ENCODE measurements at places on chromosomes 3 and 15. TPM values are rescaled to one million over a fixed set of nuclear protein-coding genes. Genes with fewer than 3 reads are reported as not detected.

DNA sequence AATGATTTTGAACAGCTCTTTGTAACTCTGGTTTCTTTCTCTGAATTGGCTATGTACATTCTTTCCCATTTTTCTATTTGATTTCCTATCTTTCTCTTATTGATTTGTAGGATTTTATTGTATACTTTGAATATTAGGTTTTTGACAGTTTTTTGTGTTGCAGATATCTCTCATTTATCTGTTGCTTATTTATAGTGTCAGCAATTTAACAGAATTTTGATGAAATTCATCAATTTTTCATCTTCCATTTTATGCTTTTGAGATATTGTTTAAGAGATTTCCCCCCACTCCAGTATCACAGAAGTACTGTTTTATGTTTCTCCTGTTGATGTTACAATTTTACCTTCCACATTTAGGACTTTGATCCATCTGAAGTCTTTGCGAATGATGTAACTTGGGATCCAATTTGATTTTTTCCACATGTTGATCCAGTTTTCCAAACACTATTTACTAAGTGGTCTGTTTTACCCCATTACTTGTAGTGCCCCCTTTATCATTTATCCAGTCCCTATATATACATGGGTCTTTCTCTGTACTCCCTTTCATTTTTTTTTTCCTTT lies 46.1 kb downstream of the XYLB start:
- H3K27ac ChIP-seq: no peak overlapping the region
- H3K36me3 ChIP-seq: peaks cover 3% of the 10 kb centered on the region
- no peaks in the 10 kb centered on the region for H3K27me3 ChIP-seq
- DNase-seq: no peak

- no peak for DNase-seq
- H3K27me3 ChIP-seq: no peaks in the 10 kb centered on the region
- no peaks in the 10 kb centered on the region for H3K36me3 ChIP-seq
Observed at GRCh38 chr3:169362301-169362700, 301.2 kb downstream of the MECOM start.

TMEM158 gene
- 0.82 TPM for total RNA-seq

RAB8B gene
- total RNA-seq: 18.2 TPM

DNA sequence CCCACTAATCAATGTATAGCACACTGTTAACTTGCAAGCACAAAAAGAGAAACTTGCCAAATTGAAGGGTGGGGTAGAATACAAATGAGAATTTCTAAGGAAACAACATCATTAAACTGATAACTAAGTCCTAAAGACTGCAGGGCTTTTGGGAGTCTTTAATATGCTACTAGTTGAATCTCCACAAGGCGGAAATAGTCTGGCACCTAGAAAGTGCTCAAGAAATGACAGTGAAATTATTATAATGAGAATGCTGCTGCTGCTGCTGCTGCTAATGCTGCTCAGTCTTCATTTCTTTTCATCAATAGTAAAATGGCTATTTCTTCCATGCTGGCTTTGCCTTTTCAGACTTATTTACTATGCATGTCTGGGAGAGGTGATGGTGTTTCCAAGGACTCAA lies 91.8 kb downstream of the BTD start:
- DNase-seq: no peak
- no peaks in the 10 kb centered on the region for H3K27me3 ChIP-seq
- no peak overlapping the region for H3K27ac ChIP-seq
- H3K4me1 ChIP-seq: no peaks in the 10 kb centered on the region
- no peak overlapping the region for H3K4me3 ChIP-seq

SLC15A2 gene
- total RNA-seq: 4.7 TPM

GRCh38 chr3:175255698-175256097 lies 396.6 kb downstream of the NAALADL2 start:
- H3K4me1 ChIP-seq: no peaks in the 10 kb centered on the region
- H3K4me3 ChIP-seq: no peak overlapping the region
- no peaks in the 10 kb centered on the region for H3K36me3 ChIP-seq

CCDC54 gene
- total RNA-seq: not detected

CHAC1 gene
- 55.8 TPM for total RNA-seq

AADAC gene
- 0.57 TPM for total RNA-seq

GRCh38 chr3:37586280-37586679 lies 275.4 kb upstream of the CTDSPL start:
- H3K4me1 ChIP-seq: no peaks in the 10 kb centered on the region
- DNase-seq: no peak
- H3K4me3 ChIP-seq: no peak overlapping the region

DNA sequence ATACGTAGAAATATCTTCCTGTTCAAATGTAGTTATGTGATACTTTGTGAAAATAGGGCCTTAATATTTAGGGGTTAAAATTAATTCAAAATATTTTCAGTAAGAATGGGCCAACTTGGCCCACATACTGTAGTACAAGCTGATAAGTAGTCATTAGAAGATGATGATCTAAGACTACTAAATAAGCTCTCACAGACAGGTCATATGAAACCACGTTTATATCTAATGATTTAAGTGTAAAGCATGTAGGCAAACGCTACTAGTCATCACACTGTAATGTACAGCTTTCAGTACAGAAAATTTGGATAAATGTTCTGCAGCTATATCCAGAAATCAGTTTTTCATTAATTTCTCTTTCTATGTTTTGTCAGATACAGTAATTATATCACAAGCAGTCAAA lies 228.6 kb downstream of the UBE2E2 start:
- no peak overlapping the region for H3K27ac ChIP-seq
- no peak for DNase-seq
- H3K4me3 ChIP-seq: no peak overlapping the region
- H3K36me3 ChIP-seq: no peaks in the 10 kb centered on the region
- H3K27me3 ChIP-seq: no peaks in the 10 kb centered on the region
- H3K4me1 ChIP-seq: no peaks in the 10 kb centered on the region

RNF13 gene
- total RNA-seq: 35.6 TPM

TMEM202 gene
- not detected for total RNA-seq

LRRN1 gene
- 0.84 TPM for total RNA-seq

- no peak overlapping the region for H3K4me3 ChIP-seq
- no peaks in the 10 kb centered on the region for H3K36me3 ChIP-seq
- no peaks in the 10 kb centered on the region for H3K4me1 ChIP-seq
- H3K27me3 ChIP-seq: no peaks in the 10 kb centered on the region
Observed at GRCh38 chr15:60793656-60794055, 314.7 kb upstream of the ICE2 start.

GRCh38 chr15:80174017-80174746 lies 21.4 kb downstream of the FAH start:
- H3K27me3 ChIP-seq: no peaks in the 10 kb centered on the region
- no peak for DNase-seq
- H3K4me3 ChIP-seq: no peak overlapping the region
- no peaks in the 10 kb centered on the region for H3K4me1 ChIP-seq
- peaks cover 2% of the 10 kb centered on the region for H3K36me3 ChIP-seq
- no peak overlapping the region for H3K27ac ChIP-seq

- H3K27ac ChIP-seq: no peak within 1 kb of the TSS
- H3K4me3 ChIP-seq: peak within 1 kb of the TSS; percentile 38
- peak; percentile 90 for DNase-seq
Observed at GRCh38 chr15:62066663-62067447, at the start of gene C2CD4A. Gene C2CD4A (plus strand): TSS chr15:62066977. CDS start chr15:62067614, 637 bp downstream.

- H3K4me3 ChIP-seq: no peak overlapping the region
- no peaks in the 10 kb centered on the region for H3K27me3 ChIP-seq
- no peaks in the 10 kb centered on the region for H3K36me3 ChIP-seq
Observed at GRCh38 chr3:150623945-150624344, 20.8 kb downstream of the SELENOT start.

FGF7 gene
- not detected for total RNA-seq

GRCh38 chr15:67607959-67608637 lies 65.6 kb downstream of the MAP2K5 start:
- no peaks in the 10 kb centered on the region for H3K36me3 ChIP-seq
- H3K4me3 ChIP-seq: no peak overlapping the region
- H3K27me3 ChIP-seq: no peaks in the 10 kb centered on the region
- no peak for DNase-seq
- no peak overlapping the region for H3K27ac ChIP-seq
- no peaks in the 10 kb centered on the region for H3K4me1 ChIP-seq

GRCh38 chr3:195903950-195904290 lies 4.4 kb downstream of the TNK2 start:
- H3K4me3 ChIP-seq: no peak overlapping the region
- peaks cover 12% of the 10 kb centered on the region for H3K4me1 ChIP-seq
- H3K27me3 ChIP-seq: no peaks in the 10 kb centered on the region

THUMPD3 gene
- total RNA-seq: 62.2 TPM

DNA sequence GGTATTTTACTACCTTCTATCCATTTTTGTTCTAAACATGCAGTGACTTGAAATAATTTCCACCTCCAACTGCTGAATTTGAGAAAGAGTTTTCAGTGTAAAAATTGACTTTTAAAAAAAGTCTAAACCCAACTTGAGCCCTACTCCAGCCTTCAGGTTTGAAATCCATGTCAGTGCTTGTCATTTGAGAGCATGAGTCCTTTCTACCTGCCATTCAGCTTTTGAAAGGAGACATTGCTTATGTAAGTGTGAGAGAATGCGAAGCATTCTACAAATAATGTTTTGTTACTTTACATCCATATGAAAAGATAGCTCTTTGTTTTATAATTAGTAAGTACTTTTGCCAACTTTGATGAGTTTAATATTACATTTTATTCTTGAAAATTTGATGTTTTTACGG lies 329.2 kb downstream of the PTPRG start:
- DNase-seq: no peak
- peaks cover 28% of the 10 kb centered on the region for H3K4me1 ChIP-seq
- no peak overlapping the region for H3K4me3 ChIP-seq
- no peaks in the 10 kb centered on the region for H3K36me3 ChIP-seq
- no peaks in the 10 kb centered on the region for H3K27me3 ChIP-seq

DNA sequence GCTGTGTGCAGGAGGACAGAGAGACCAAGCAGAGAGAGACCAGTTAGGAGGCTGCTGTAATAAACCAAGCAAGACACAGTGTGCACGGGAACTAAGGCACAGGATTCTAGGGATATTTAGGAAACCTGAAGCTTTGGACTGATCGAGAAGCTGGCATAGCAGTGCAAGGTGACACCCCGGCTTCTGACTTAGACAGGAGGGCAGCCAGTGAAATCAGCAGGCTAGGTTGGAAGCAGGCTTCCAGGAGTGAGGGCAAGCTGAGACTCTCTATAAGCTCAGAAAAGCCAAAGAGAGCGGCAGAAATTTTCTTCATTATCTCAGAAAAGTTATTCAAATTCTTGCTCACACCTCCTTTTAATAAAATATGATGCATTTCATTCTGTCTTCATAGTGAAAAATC lies 104.6 kb downstream of the LIPC start:
- peaks cover 38% of the 10 kb centered on the region for H3K4me1 ChIP-seq
- H3K36me3 ChIP-seq: no peaks in the 10 kb centered on the region
- no peak for DNase-seq

DNA sequence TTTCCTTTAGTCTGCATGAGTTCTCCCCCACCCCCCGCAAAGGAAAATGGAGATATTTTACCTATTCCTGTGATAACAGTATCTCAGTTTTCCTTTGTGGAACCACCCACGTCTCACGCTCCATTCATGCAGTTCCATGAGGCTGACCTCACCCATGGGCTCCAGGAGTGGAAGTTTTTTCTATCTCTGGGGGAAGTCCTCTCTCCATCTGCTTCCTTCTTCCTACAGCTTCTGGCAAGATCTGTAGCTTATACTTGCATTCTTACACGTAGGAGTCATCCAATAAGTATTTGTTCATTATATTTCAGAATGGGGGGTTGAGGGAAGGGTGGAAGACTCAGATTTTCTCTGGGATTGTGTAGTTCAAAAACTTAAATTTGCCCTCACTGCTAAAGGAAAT lies 5.8 kb upstream of the GLCE start:
- H3K27ac ChIP-seq: no peak overlapping the region
- DNase-seq: no peak
- no peak overlapping the region for H3K4me3 ChIP-seq
- H3K36me3 ChIP-seq: no peaks in the 10 kb centered on the region

- H3K4me3 ChIP-seq: no peak overlapping the region
- H3K36me3 ChIP-seq: no peaks in the 10 kb centered on the region
- DNase-seq: no peak
Observed at GRCh38 chr3:47265725-47266428, 16.7 kb downstream of the KIF9 start.

DNA sequence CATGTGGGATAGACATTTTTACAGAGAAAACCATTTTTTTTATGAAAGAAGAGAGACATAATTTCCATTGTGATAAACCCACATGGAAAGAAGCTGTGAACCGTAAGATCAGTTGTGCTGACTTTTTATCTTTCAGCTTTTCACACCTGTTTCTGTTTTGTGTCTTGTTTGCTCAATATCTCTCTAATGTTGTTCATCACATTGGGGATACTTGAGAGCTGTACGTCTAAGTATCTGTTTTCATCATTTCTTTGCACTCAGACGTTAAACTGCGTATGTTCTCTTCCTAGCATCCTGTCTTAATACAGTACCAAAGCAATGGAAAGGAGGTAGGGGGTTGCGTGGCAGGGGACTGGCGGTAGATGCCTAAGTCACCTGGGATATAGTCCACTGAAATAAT lies 449.0 kb downstream of the NAALADL2 start:
- H3K27ac ChIP-seq: no peak overlapping the region
- H3K4me1 ChIP-seq: no peaks in the 10 kb centered on the region
- no peak overlapping the region for H3K4me3 ChIP-seq
- H3K36me3 ChIP-seq: no peaks in the 10 kb centered on the region
- no peaks in the 10 kb centered on the region for H3K27me3 ChIP-seq

GOLGA8K gene
- total RNA-seq: not detected

CLDN16 gene
- 0.27 TPM for total RNA-seq

- H3K27ac ChIP-seq: no peak overlapping the region
- H3K4me1 ChIP-seq: peaks cover 11% of the 10 kb centered on the region
- no peaks in the 10 kb centered on the region for H3K27me3 ChIP-seq
- no peak overlapping the region for H3K4me3 ChIP-seq
- no peak for DNase-seq
Observed at GRCh38 chr3:23869977-23870662, 46.7 kb downstream of the NKIRAS1 start.

GRCh38 chr3:176930942-176931341 lies 266.3 kb downstream of the TBL1XR1 start:
- no peak for DNase-seq
- no peaks in the 10 kb centered on the region for H3K27me3 ChIP-seq
- H3K4me1 ChIP-seq: no peaks in the 10 kb centered on the region
- no peak overlapping the region for H3K27ac ChIP-seq

Data from Caco-2 (cell line).